ENCODE measurements at places on chromosomes 5 and 9. TPM values are rescaled to one million over a fixed set of nuclear protein-coding genes. Genes with fewer than 3 reads are reported as not detected.
A peak's percentile ranks its signal among the peaks of the same experiment; 100 is the strongest.

DNA sequence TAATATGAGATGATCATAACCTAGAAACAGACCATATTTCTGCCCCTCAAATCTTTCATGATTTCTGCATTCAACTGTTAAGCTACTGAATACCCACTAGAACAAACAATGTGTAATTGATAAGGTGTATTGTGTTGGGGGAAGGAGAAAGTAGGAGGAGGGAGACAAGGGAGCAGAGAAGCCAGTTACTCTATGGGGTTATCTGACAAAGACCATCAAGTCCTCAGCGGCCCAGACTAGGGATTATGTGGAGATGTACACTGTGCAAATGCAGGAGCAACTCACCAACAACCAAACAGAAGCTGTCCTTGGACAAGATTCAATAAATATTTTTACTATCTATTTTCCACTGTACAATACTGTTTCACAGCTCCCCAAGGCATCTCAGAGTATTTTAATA is 2.7 kb downstream of the NRG2 start:
- DNase-seq = no peak

GRCh38 chr5:144230806-144231205 is 60.1 kb downstream of the KCTD16 start:
- no peak for DNase-seq

DNA sequence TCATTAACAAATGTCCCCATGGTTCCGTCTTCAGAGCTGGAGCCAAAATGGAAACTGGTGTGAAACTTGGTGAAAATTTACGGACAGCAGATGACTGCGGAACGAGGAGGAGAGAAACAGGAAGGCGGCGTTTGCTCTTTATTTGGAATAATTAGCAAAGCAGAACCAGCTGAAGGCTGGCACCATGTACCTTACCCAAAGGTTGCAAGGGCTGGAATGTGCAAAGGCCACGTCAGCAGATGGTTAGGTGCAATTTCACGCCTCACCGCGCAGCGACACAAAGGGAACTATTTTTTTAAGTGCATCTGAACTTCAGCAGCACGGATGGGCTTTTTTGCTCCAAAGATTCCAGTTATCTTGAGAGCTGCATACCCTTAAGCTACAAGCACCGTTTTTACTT is 127.4 kb downstream of the COL23A1 start:
- DNase-seq = peak; percentile 31

Gene FUT7
- total RNA-seq = 0.18 TPM
